Lung (tissue), 17 donors: ENCODE measurements at places on chromosomes 1 and 21. TPM values are rescaled to one million over a fixed set of nuclear protein-coding genes. Genes with fewer than 3 reads are reported as not detected.

- no peak for DNase-seq
Observed at GRCh38 chr1:170669107-170669445, 5.1 kb downstream of the PRRX1 start.

- no peak for DNase-seq
Observed at GRCh38 chr1:84042461-84042860, 43.5 kb upstream of the TTLL7 start.

DNA sequence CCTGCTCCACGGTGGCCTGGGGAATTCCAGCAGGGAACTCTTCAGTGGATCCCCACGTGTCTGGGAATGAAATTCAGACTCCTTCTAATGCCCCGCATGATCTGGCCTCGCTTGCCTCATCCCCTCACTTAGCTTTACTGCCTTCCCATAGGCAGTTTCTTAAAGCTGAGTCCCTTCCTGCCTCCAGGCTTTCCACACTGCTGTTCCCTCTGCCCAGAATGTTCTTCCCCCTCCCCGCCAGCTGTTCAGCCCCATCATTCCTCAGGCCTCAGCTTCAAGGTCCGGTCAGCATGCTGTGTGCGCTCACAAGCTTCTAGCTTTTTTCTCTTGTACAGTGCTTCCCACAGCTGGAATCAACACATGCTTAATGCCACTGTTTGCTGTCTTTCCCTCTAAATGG, 54.9 kb upstream of the WASF2 start:
- no peak for DNase-seq

GRCh38 chr1:1427106-1427819, 6.2 kb upstream of the ANKRD65 start:
- peak; percentile 79 for DNase-seq

DNA sequence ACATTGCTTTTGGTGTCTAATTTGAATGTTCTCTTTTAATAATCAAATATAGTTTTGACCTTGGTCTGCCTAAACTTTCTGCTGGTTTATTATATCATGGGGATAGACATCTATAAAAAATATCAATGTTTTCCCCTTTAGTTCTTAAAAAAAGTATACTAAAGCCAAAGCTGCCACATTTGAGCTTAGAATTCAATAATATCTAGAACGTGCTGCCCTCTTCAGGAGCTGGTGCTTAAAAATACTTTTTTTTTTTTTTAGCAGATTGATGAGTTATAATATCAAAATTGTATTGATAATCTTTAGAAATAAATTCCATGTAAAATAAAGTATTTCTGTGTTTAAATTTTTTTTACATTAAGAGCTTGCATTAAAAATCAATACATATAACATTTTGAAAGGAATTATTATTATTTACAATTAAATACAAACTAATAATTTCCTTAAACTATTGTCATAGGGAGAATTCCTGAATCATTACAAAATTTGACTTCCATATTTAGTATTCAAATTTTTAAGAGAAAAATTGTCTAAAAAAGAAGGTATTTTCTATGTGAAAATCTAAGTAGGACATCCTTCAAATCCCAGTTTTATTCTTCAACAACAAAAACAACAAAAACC, 40.1 kb upstream of the ADGRL2 start:
- DNase-seq, result peak; percentile 73

GRCh38 chr1:91707114-91707889, 178.6 kb downstream of the TGFBR3 start:
- no peak for DNase-seq

DNA sequence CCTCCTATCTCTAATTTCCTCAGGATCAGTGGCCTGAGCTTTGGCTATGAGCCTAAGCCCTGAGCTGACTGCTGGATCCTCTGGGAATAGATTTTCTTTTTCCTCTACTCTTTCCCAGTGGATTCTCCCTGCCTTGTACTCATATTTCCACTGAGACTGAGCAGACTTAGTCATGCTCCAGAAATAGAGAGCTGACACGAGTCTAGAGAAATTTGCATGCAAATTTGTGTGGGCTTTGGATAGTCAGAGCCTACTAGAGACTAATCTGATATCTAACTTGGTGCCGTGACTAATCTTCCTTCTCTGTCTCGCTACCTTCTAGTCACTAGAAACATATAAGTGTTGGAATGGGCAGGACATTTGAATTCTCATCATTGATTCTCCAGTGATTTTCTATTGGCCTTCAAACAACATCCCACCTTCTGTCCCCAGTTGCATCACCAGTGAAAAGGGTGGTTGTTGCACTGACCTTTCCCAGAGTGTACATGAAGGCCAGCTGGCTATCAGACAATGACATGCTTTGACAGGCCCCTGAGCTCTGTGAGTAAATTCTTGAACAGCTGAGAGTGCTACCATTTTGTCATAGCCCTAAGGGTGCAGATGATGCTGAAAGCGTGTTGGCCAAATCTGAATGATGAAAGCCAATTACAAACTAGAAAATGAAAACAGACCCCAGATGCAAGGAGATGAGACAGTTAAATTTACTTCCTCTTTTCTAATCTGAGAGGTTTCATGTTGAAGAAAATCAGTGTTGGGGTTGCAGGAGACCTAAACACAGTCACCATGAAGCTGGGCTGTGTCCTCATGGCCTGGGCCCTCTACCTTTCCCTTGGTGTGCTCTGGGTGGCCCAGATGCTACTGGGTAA, at the start of gene FCRLA:
TSS of gene FCRLA (plus strand) at position 748 of the 866 bp plus-strand sequence. CDS start at position 784, 36 bp downstream.
- no peak for DNase-seq

- DNase-seq, result no peak
Observed at GRCh38 chr1:182359645-182360044, 31.9 kb downstream of the GLUL start.

- peak; percentile 56 for DNase-seq
Observed at GRCh38 chr1:11654137-11654938, at the start of the genes FBXO2 and FBXO44. Gene FBXO2 (minus strand): TSS chr1:11654429. CDS start chr1:11654340, 89 bp downstream. Gene FBXO44 (plus strand): TSS chr1:11654877. CDS start chr1:11655836, 959 bp downstream.

GRCh38 chr1:71184410-71184809, 103.6 kb upstream of the ZRANB2 start:
- no peak for DNase-seq

GRCh38 chr1:61273167-61273705, 190.9 kb downstream of the NFIA start:
- no peak for DNase-seq

GRCh38 chr21:25708467-25709065, 26.1 kb downstream of the ATP5PF start:
- peak; percentile 31 for DNase-seq

DNA sequence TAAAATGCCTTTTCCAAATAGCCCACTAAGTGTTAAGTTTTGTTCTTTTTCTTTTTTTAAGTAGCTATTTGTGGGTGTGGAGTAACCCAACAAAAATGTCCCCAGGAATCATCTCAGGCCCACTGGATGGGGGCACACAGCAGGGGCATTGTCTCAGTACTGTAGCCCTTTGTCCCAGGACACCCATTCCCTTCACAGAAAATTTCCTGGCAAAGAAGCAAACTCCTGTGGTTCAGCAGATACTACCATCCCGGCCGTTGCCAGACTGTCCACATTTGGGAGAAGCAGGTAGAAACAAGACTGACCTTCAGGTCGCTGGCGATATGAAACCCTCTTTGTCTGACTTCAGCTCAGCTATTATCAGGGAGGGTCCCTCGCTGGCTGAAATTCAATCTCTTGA, 23.7 kb upstream of the SRRM1 start:
- no peak for DNase-seq

- DNase-seq, result no peak
Observed at GRCh38 chr21:38797470-38797869, 8.3 kb upstream of the ETS2 start.

GRCh38 chr1:16724718-16725438, 15.4 kb upstream of the RNU1-4 start:
- no peak for DNase-seq

- DNase-seq, result no peak
Observed at GRCh38 chr1:228309326-228310067, 97.1 kb downstream of the TRIM11 start.

GRCh38 chr1:156295391-156295947, at the start of gene GLMP:
Gene GLMP (minus strand): TSS chr1:156295679. CDS start chr1:156295645, 34 bp downstream.
- peak; percentile 91 for DNase-seq

DNA sequence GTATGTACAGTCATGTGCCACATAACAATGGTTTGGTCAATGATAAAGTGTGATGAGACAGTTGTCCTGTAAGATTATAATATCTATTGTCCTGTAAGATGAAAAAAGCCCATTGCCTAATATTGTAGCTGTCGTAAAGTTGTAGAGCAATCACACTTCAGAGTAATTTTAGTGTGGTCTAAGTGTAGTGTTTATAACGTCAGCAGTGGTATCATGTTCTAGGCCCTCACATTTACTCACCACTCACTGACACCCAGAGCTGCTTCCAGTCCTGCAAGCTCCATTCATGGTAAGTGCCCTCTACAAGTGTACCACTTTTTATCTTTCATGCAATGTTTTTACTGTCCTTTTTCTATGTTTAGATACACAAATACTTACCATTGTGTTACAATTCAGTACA, 259.9 kb upstream of the RAB4A start:
- no peak for DNase-seq

- peak; percentile 37 for DNase-seq
Observed at GRCh38 chr1:154219541-154219940, 1.2 kb upstream of the UBAP2L start.

GRCh38 chr1:7386226-7387052, 384.7 kb upstream of the VAMP3 start:
- DNase-seq, result no peak

UMODL1 gene
- total RNA-seq, result 0.28 TPM

HPCA gene
- 0.40 TPM for total RNA-seq

TMEM52 gene
- total RNA-seq, result not detected

FAM163A gene
- total RNA-seq, result 0.09 TPM

CD48 gene
- total RNA-seq, result 17.6 TPM

BARHL2 gene
- total RNA-seq, result not detected

LCE1E gene
- total RNA-seq, result not detected
